Tongue (tissue), 3 donors: ENCODE measurements at places on chromosomes 5 and 9. TPM values are rescaled to one million over a fixed set of nuclear protein-coding genes. Genes with fewer than 3 reads are reported as not detected.

Gene DMRT2
- total RNA-seq = 19.1 TPM

GRCh38 chr5:23146183-23146582 is 293.0 kb upstream of the CDH12 start:
- DNase-seq = no peak

DNA sequence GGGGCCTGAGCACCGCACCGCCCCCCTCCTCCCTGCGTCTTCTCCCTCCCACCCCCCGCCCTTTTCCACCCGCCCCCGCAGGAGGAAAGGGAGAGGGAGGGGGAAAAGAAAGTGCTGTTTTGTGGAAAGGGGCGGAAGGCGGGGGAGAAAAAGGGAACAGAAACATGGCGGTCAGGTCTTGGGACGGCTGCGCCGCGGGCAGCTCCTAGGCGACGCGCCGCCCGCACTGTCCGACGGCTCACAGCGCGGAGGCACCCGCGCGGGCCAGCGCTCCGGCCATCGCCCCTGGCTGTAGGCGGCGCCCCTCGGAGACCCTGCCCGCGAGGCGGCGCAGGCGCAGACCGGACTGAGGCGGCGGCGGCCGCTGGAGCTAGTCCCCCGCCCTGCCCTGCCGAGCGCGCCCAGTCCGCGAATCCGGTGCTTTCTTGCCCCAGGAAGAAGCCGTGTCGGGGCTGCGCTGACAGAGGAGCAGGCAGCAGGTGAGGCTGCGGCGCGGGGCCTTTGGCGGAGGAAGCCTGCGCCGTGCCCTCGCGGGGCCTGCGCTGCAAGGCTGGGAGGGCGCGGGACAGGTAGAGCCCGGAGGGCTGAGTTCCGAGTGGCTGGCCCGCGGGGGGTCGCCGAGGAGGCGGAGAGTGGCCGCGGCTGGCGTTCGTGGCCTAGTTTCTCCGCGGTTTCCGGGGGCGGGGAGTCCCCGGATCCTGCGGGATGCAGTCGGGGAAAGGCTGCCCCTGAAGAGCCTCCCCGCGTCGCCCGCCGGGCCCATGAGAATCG is at the start of gene DENND4C:
Gene DENND4C (plus strand): TSS at position 339 of the 771 bp plus-strand sequence. CDS start 45,482 bp downstream, outside the sequence.
- peak; percentile 95 for DNase-seq

- DNase-seq = no peak
Measured at GRCh38 chr5:168088410-168089173, 202.9 kb upstream of the WWC1 start.

DNA sequence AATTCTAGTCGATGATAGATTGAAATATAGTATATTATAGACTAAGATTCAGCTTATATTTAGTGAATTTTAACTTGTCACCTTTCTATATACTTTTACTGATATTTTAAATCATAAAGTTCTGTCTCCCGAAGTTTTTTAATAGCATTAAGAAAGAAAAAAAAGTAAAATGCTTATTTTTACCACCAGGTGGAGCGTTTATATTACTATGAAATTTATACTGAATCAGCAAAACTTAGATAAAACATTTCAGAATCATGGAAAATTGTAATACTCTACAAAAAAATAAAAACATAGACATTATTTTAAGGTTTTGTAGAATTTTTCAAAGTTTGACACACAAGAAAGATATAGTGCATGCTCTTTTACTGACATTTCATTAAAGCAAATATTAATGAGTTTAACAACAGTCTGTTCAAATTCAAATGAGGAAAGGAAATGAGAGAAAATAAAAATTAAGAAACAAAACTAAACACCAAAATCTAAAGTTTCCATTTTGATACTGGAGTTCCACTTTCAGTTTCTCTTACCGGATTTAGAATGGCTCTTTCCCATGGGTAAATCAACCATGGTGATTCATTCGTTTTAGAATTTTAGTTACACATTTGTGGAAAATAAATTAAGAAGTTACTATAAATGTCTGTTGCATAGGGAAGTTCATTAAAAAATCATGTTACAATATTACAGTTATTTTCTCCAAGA is 1035.3 kb downstream of the CDH12 start:
- peak; percentile 31 for DNase-seq

- DNase-seq = no peak
Measured at GRCh38 chr5:6850106-6850432, 136.8 kb downstream of the TENT4A start.

- no peak for DNase-seq
Measured at GRCh38 chr9:85246541-85246940, 495.2 kb downstream of the AGTPBP1 start.

DNA sequence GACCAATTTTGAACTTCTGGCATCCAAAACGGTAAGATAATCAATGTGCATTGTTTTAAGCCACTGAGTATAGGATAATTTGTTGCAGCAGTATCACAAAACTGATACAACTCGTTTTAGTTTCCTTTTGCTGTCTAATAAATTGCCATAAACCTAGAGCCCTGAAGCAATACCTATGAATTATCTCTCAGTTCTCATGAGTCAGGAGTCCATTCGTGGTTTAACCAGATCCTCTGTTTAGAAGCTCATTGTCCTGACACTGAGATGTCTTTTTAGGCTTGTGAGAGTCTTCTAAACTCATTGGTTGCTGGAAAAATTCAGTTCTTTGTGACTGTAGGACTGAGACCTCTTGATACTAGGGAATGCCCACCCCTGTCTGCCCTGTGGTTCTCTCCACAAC is 262.9 kb downstream of the SEMA5A start:
- no peak for DNase-seq

Gene NOL6
- 19.7 TPM for total RNA-seq

DNA sequence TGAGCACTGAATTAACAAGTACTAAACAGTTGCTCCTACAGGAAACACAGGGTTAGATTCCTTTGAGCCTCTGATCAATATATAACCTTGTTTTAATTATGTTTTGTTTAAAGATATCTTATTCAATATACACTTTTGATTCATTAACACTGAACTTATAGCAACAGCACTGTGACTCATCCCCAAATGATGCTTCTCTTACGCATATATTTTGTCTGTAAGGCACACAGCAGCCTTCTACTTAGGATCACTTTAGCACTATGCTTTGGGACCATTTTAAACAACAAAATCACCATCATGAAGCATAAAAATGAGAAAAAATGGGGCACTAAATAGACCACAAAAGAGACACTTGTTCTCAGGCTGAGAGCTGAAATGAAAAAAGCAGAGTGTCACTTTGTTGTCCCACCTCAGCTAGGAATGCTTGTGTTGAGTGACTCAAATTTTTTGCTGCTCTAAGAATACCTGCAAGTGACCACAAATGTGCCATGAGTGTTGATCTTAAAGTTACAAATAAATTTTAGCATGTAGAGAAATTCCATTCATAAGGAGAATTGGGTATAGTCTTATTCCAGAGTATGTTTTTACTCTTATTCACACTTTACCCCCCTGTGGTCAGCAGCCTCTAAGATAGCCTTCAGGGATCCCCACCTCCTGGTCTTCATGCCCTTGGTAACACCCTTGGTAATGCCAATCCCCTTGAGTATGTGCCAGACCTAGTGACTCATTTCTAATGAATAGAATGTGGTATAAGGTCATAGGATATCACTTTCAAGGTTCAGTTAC is 252.7 kb upstream of the IL12B start:
- no peak for DNase-seq

DNA sequence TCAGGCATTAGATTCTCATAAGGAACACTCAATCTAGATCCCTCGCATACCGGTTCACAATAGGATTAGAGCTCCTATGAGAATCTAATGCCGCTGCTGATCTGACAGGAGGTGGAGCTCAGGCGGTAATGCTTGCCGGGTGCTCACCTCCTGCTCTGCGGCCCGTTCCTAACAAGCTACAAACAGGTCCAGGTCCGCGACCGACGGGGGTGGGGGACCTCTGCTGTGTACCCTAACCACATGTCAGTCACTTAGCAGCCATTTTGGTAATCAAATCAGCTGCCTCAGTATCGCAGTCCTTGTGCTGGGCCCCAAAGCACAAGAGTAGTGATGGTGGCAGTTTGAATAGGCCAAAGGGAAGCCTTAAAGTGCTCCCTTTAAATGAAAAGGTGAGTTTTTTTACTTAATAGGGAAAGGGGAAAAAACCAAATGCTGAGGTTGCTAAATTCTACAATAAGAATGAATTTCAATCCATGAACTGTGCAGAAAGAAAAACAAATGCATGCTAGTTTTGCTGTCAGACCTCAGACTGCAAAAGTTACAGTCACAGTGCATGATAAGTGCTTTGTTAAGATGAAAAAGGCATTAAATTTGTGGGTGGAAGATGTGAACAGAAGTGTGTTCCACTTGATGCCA is 67.0 kb upstream of the TNPO1 start:
- DNase-seq = no peak

Gene CDC37L1
- total RNA-seq = 61.9 TPM

Gene ANKRD18B
- total RNA-seq = 6.6 TPM

GRCh38 chr9:18405240-18405639 is 68.7 kb upstream of the ADAMTSL1 start:
- peak; percentile 19 for DNase-seq

DNA sequence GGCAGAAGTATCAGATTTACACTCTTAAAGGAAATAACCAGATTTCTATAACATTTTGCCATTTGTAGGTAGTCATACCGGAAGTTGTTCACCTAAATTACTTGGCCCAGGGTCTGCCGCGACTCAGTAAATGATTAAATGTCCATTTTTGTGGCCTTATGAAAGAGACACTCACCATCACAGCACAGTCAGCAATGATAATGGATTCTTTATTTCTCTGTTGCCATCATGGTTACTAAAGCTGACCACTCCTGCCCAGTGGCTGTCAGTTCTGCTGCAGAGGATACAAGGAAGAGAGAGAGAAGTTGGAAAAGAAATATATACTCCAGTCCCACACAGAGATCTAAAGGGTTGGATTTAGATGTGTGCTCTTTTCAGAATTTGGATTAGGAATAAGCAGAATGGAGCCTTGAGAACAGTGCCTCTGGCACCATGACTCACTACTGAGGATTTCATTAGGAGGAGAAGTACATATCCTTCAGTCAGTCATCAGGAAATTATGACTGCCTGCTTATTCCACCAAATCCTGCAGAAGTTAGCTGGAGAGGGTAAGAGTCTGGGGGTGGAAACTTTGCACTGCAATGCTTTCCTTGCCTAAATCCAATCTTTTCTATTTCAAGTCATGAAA is 72.8 kb upstream of the EFNA5 start:
- no peak for DNase-seq

- DNase-seq = peak; percentile 90
Measured at GRCh38 chr9:35071814-35072460, 488 bp downstream of the VCP start.

GRCh38 chr5:160230686-160231527 is 1.6 kb downstream of the FABP6 start:
- no peak for DNase-seq

DNA sequence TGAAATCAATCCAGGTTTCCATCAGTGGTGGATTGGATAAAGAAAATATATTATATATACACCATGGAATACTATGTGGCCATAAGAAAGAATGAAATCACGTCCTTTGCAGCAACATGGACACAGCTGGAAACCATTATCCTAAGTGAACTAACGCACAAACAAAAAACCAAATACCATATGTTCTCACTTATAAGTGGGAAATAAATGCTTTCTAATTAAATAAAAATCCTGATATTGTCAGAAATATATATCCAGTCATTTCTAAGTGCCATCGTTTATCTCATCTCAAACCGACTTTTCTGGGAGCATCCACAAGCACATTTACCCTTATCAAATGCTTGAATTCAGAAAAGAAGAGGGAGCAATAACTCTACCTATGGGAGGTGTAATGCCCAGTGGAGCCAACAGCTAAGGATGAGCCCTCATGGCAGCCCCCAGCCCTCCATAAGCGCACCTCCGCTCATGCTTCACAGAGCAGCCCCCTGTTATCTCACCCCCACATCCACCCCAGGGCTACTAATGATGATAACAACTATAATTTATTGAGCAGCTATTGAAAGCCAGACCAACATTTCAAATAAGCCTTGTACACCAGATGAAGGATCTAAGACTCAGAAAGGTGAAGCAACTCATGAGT is 101.7 kb upstream of the SPOCK1 start:
- no peak for DNase-seq

DNA sequence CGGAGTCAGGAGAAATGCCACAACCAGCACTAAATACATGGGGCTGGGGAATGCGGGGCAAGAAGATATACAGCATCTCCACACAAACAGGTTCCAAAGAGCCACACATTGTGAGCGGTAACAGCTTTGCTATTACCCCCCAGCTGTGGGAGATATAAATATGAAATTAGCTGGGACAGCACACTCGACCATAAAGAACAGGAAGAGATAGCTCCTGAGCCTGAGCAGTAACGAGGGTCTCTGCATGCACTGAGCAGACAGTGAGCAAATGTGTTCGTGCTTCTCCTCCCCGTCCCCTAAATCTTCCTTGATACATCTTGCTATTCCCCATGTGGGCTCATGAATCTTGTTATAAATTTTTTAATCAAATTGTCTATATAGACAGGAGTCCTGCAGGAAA is 53.1 kb downstream of the ADAMTS2 start:
- DNase-seq = no peak

- DNase-seq = no peak
Measured at GRCh38 chr5:111453295-111453694, 59.0 kb downstream of the STARD4 start.

GRCh38 chr5:55176176-55176818 is 3.3 kb upstream of the CDC20B start:
- peak; percentile 67 for DNase-seq

DNA sequence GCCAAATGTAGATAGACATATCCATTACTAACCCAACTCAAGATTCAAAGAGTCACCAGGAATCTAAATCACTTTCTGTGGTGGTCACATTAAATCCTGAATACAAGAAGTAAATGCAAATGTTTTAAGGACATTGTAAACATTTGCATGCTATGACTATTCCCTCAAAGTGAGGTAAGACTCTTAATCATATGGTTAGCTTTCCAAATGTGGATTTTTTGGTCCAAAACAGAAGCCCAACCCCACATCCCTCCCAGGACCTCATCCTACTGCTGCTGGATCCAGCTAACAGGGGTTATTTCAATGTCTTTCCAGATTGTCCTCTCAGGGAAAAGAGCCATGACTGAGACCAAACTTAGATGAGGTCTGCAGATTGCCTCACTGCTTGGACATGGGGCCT is 228.1 kb upstream of the PANK3 start:
- peak; percentile 63 for DNase-seq

GRCh38 chr5:3948838-3949237 is 353.2 kb downstream of the IRX1 start:
- no peak for DNase-seq

GRCh38 chr5:82821846-82822633 is 255.2 kb downstream of the TMEM167A start:
- peak; percentile 69 for DNase-seq

GRCh38 chr9:74120061-74120460 is 377.1 kb upstream of the RORB start:
- DNase-seq = no peak

Gene SLC28A3
- 4.0 TPM for total RNA-seq
